NCI-H1105 treated with DMSO at 0.1 percent for 48 hours (cell line): ENCODE measurements at places on chromosomes 7 and 10.

DNA sequence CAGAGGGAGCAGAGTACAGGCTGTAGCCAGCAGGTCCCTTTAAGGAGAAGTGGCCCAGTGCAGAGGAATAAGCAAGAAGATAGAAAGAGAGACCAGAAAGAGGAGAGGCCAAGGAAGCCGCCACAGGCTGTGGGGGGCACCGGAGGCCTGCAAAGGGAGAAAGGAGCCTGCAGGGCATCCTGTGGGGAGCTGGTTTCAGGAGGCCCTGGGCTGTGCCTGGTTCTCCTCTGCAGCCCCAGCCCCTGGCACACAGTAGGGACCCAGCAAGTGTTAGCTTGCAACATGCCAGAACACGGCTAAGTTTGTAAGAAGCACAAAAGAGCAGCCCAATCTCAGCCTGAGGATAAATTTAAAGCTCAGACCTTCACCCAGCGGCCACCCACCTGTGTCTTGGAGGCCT, 12.3 kb upstream of the C10orf71 start:
- no peak for DNase-seq

DNA sequence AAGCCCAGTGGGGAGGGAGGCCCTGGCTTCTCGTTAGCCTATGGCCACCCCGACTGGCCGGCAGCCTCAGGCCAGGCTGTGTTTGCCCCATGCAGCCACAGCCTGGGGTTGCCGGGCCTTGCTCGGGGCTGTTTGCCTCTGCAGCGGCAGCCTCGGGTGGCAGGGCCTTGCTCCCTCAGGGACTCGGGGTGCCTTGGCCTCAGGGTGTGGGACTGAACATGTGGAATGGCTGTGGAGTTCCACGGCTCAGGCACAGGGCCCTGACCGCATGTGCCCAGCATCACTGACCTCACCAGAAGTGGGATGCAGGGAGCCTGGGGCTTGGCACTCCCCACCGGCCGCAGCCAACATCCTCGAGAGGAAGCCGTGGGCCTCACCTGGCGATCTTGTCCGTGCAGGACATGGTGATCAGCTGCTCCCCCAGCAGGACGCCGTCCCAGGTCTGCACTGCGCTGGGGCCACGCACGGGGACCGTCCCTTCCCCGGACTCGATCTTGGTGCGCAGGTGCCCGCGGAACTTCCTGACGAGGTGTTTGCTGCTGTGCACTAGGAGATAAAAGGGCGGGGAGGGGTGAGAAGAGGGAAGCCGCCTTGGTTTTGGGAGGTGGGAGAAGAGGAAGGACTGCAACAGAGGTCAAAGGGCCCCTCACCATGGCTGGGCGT, 160.5 kb downstream of the WDR37 start:
- no peak for DNase-seq

GRCh38 chr10:112826018-112826697, 123.9 kb upstream of the TCF7L2 start:
- no peak for DNase-seq

- DNase-seq, result no peak
These were observed 224.0 kb upstream of the FERD3L start for GRCh38 chr7:19369182-19369581.

DNA sequence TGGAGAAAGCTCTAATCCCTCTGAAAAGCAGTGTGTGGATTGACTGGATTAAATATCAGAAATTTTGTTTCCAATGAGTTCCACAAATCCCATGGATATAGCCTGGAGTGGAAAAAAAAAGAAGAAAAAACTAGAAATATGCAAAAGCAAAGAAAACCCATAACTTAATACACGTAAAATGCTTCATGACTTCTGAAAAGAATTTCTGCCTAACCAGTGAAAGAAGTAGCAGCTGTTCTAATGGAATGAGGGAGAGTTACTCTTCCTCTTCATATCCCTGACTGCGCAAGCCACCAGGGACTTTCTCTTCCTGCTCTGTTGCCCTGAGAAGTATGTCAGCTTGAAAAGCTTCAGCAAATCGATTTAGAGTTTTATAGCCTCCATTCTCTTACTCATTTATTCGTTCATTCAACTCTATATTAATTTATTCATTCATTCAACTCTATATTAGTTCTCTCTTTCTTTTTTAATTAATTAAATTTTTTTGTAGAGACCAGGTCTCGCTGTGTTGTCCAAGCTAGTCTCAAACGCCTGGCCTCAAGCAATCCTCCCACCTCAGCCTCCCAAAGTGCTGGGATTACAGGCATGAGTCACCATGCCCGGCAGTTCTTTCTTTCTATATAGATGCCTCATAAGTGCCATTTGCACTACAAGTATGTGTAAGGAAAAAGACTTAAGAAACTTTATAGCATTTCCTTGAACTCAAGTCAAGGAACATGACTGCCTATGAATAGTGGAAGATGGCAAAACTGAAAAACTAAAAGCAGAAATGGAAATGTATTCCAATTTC, 447.3 kb upstream of the NRP1 start:
- DNase-seq, result no peak

DNA sequence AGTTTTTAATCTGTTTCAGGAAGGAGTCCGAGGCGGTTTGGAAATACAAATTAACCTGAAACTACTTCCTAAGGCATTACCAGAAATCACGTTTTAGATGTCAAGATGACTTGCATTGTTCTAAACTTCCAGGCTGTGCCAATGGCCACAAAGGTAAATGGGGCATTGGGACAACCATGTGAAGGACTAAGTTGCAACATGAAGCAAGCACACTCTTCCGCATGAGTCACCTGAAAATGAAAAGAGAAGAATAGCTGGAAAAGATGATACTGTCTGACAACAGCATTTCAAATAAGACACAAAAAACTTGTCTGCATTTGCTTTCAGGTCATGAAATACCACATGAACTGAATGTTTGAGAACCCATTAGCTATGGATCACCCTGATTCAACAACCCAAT, 262.1 kb downstream of the AHR start:
- DNase-seq, result no peak

- peak; percentile 3 for DNase-seq
These were observed 81.8 kb downstream of the NT5C2 start for GRCh38 chr10:103111031-103111917.

- DNase-seq, result no peak
These were observed 147.8 kb upstream of the KLF14 start for GRCh38 chr7:130881799-130882141.

- no peak for DNase-seq
These were observed 61.5 kb downstream of the C10orf120 start for GRCh38 chr10:122638106-122638505.

- no peak for DNase-seq
These were observed 705.5 kb downstream of the IPMK start for GRCh38 chr10:57562211-57562610.

GRCh38 chr10:106997721-106998120, 166.8 kb downstream of the SORCS1 start:
- DNase-seq, result no peak

DNA sequence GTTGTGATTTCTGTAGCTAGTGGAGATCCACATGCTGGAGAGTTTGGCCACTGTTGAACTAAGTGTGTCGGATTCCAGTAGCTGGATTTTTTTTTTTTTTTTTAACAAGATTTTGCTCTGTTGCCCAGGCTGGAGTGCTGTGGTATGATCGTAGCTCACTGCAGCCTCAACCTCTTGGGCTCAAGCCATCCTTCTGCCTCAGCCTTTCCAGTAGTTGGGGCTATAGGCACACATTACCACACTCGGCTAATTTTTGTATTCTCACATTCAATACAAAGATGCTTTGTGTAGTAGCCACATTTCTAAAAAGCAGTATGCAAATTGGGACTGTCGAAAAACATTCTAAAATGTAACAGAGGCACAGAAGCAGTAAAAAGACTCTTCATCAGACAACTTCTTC, 63.5 kb downstream of the RABGEF1 start:
- DNase-seq, result no peak

- peak; percentile 36 for DNase-seq
These were observed 44.1 kb downstream of the NPY start for GRCh38 chr7:24328050-24328449.

- DNase-seq, result no peak
These were observed 332.1 kb downstream of the CRPPA start for GRCh38 chr7:16089191-16089590.

DNA sequence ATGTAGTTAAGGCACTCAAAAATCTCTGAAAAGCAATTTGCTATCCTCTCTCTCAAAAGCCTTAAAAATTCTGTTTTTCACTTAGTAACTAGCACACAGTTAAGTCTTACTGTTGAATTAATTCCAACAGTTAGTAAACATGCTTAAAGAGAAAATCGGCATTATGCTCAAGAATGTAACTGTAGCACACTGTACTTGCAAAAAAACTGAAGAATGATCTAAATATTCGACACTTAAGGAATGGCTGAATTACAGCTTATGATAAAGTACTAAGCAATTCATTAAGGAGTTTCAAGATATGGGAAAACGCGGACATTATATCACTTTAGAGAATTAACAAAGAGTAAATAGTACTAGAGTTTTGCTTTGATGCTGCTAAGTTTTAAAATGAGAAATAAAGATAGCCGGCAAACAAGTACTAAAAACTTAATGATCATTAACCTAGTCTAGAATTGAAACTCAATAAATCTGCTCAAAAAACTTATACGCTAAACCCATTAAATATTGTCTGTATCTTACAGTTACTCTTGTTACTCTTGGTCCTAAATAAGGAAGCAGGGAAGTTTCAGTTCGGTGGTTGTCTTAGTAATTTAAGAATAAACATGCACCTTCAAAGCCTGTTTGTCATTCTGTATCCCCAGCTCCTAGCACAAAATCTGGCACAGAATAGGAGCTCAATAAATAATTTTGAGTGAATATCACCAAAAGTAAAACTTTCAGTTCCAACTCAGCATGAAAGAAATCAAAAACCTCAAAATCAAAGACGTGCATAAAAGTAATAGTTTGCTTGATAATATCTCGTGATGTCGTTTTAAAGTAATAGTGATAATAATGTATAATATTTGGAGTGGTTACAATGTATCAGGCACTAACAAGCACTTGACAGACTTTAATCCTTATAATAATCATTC, 1.2 kb downstream of the TRDMT1 start:
- no peak for DNase-seq

GRCh38 chr10:101708073-101708472, 13.1 kb upstream of the FBXW4 start:
- no peak for DNase-seq

- no peak for DNase-seq
These were observed 45.7 kb downstream of the ZNF138 start for GRCh38 chr7:64839910-64840309.

DNA sequence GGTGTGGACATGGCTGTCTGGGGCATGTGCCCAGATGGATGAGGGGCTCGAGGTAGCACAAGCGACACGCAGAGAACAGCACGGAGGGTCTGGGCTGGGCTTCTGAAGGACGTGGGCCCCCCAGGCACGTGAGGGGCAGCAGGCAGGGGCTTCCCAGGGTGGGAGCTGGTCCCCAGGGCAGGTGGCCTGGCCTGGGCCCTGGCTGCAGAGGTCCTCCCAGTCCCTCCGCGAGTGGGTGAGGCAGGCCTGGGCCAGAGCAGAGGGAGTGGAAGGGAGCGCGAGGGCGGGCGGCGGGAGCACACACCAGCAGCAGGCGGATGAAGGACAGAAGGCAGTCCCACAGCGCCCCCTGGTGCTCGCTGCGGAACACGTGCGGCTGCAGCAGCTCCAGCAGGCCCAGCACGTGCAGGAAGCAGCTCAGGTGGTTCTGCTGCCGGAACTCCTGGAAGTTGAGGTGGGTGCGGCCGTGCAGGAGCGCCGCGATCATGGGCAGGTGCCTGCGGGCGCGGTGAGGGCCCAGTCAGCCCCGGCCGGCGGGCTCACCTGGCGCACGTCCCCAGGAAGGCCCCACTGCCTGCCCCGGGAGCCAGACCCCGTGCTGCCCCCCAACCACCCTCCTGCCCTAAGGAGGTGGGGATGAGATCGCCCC, 14.7 kb upstream of the MICALL2 start:
- DNase-seq, result peak; percentile 84

- DNase-seq, result no peak
These were observed 7.3 kb downstream of the GTPBP4 start for GRCh38 chr10:995559-995926.

DNA sequence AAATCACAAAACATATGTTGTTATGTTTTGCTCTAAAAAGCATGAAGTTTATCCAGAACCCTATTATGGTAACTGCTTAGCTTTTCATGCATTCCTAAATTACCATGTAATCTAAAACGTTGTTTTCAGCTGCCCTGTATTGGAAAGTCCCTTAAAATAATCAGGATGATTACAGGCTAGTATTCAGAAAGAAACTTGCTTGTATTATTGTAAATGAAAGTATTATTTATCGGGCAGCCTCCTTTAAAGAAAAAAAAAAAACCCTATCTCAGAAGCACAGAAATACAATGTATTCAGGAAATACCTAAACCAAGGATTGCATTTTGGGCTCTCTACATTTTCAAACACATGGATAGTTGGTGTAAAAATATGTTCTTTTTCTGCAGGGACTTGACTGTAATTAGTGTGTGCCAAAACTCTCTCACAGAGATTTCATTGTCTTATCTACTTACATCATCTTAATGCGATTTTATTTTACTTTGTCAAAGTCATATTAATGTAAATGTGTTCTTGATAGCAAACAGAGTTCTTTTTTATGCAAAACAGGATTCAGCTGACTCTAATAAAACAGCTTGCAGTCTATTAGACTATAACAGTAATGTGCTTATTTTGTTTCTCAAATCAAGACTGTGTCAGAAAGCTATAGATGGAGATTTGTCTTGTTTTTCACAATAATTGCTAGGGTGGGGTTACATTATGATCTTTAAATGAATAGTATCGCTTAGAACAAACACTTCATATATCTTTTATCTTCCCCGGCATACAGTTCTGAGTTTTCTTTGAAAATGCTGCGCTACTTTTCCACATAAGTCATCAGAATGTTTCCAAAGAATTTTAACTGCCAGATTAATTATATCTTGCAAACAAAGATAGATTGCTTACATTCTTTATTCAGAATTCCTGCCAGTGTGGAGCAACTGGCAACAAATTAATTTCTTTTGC, 65.3 kb upstream of the ARID5B start:
- no peak for DNase-seq
